PC-3 (cell line): ENCODE measurements at places on chromosomes 5 and 9.

GRCh38 chr5:55231029-55231918 lies 2.1 kb downstream of the CCNO start:
- peak; percentile 9 for DNase-seq

DNA sequence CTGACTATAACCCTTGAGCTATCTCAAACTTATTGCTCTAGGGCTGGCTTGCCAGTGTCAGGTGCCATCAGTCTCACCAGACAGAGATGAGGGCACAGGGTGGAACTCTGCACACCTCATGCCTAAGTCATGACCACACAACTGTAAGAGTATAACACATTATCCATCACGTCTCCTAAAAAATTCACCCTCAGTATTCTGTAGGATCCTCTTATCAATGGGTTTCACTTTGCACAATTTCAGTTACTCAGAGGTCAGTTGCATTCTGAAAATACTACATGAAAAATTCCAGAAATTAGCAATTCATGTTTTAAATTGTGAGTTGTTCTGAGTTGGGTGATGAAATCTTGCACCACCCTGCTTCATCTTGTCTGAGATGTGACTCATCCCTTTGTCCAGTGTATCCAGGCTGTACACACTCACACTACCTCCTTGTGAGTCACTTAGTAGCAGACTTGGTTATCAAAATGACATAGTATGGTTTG lies 690.9 kb upstream of the CDH18 start:
- peak; percentile 86 for DNase-seq

DNA sequence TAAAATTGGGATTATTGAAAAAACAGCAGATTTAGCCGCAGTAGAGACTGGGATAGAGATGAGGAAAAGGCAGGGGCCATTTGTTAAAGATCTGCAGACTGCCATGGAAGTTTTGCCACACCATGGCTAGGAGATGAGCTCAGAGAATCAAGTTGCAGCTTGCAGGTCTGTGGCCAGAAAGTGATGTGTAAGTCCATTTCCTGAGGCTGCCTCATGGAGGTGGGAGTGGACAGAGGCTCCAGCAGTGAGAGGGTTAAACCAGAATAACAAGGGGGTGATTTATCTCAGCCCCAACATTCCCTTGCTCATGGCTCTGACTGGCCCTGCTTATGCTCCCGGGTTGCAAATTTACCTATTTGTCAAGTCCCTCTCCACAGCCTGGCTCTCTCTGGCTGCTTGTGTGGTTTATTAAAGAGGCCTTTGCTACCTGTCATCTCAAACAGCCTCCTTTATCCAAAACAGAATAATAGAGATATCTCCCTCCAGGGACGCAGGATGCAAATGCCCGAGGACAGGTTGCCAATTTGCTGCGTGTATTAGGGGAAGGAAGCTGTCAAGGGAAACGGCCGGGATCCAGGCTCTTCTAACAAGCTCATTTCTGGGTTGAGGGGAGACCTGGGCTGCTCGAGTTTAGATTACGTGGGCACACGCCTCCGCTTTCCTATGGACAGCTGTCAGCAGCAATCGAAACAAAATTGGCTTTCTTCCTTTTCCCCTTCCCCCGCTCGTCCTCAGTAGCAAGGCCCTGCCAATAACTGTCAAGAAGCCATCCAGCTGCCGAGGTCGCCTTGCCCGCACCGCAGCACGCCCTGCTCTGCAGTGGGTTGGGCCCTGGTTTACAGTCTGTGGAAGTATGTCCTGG lies 72.8 kb upstream of the PITX1 start:
- no peak for DNase-seq

DNA sequence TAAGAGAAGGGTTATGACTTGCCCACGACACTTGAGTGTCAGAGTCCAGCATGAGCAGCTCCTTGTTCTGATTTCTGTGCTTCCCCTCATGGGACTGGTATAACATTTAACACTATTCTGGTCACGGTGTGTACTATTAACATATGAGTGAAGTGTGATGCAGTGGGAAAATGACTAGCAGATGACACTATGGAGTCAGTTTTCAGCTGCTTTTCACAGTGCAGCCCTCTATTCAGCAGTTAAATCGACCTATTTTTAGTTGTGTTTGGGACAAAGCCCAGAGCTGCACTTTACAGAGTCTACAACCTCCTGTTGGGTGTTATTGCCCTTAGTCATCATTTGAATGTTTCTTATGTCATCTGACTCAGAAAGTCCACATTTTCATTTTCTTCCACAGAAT lies 59.1 kb downstream of the CHSY3 start:
- peak; percentile 60 for DNase-seq

DNA sequence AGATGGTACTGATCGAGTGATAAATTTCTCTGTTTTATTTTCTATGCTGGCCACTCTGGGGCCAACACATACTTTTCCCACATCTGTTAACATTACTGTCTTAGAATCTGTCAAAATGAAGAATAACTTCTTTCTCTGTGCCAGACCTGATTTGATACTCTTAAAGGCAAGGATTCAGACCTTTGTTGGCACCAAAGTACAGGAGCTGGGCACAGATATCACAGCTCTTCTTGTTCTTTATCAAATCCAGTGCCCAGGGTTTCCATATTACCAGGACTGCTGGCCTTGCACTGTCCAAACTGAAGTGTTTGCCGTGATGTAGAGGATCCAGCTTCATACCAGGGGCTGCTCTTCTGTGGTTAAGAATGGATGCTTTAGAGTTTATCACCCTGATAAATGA lies 20.9 kb downstream of the ZNF474 start:
- DNase-seq: no peak

DNA sequence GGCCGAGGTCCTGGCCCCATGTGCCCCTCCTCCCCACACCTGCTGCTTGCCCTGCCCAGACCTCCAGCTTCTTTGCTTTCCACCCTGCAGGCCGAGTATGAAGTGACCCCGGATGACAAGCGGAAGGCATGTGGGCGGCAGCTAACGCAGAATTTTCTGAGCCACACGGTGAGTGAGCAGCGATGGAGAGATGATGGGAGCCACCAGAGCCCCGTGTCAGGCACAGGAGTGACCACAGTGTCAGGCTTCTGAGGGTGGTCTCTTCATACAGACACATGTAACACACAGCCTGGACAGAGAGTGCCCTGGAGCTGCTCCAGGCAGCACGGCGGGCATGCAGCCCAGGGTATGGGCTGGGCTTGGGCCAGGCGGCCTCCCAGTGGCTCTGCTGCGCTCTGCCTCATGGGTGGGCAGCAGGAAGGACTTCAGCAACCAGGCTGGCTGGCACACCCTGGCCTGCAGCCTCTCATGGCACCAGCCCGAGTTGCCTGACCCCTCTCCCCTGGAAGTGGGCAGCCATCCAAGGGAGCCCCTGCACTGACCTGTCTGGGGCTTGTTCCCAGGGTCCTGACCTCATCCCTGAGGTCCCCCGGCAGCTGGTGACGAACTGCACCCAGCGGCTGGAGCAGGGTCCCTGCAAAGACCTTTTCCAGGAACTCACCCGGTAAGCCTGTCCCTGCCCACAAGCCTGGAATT lies 5.8 kb downstream of the GRK6 start:
- DNase-seq: no peak

GRCh38 chr9:37534901-37535300 lies 41.3 kb downstream of the FBXO10 start:
- DNase-seq: no peak

DNA sequence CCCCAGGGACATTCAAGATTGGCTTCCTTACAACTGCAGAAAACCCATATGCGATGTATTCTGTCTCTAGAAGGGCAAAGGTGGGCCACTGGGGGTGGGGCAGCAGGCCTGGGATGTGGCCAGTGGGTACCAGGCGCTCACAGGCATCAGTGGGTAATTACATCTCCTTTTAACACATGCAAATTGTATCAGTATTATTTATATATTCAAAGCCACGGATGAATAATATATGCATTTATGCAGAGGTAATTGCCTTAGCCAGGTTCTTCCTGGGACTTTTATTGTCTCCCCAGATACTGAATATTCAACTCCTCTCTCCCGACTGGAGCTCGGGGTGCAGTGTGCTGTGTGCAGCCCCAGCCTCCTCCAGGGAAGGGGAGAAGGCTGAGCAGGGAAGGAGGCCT lies 109.4 kb upstream of the MVB12B start:
- DNase-seq: no peak

GRCh38 chr5:104915226-104915625 lies 1352.6 kb upstream of the NUDT12 start:
- DNase-seq: peak; percentile 11

- DNase-seq: no peak
Observed at GRCh38 chr5:411728-412127, 31.2 kb upstream of the EXOC3 start.

- no peak for DNase-seq
Observed at GRCh38 chr9:120184266-120184665, 395.7 kb downstream of the CDK5RAP2 start.

DNA sequence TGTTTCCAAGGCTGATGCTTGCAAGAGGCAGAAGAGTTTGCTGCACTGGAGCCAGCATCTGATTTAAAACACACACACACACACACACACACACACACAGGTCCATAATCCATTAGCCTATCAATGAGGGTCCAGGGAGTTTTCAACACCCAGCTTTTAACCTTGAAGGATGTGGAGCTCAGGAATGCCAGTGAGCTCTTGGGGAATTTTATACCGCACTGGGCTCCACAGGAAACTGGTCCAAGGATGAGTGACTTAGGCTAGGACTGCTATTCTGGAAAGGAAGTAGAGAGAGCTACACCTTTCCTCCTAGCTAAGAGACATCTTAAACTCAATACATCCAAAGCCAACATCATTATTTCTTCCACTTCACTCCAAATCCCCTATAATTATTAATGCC lies 942 bp upstream of the NRG2 start:
- DNase-seq: no peak

GRCh38 chr9:130185490-130186031 lies 13.4 kb downstream of the NCS1 start:
- DNase-seq: no peak

DNA sequence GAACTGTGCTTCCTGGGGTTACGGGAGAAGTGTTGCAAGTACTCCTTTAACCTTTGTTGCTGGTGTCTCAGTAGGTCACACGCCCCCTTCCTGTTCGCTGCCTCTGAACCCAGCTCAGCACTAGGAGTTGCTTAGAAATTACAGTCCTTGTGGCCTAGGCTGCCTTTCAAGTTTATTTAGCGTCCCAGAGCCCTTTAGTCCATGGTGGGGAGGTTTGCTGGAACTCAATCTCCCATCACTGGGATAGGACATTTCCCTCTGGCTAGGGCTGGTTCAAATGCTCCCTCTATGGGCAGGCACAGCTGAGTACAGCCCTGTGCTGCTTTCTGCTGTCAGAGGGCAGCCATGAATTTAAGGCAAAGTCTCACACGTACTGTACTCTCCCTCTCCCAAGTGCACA lies 4.7 kb downstream of the IFNA8 start:
- no peak for DNase-seq

DNA sequence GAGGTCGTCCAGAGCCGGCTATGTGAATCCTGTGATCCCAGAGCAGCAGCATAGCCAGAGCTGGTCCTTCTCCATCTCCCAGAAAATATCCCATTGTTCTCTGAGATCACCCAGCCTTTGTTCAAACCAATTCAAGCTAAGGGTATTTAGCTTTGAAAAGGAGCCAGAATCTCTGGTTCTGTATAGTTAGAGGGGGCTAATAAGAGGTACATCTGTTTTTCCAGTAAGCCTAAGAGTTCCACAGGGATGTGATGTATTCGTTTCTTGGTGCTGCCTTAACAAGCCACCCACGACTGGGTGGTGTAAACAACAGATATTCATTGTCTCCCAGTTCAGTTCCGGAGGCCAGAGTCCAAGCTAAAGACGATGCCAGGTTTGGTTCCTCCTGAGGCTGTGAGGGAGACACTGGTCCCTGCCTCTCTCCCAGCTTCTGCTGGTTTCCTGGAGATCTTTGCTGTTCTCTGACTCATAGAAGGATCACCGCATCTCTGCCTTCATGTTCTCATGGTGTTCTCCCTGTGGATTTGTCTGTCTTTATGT lies 344.8 kb downstream of the MTRR start:
- DNase-seq: no peak

- DNase-seq: no peak
Observed at GRCh38 chr5:1419476-1420210, 25.6 kb downstream of the SLC6A3 start.

- no peak for DNase-seq
Observed at GRCh38 chr9:3810231-3810630, 284.4 kb upstream of the RFX3 start.

GRCh38 chr5:77963795-77964194 lies 187.7 kb upstream of the TBCA start:
- DNase-seq: no peak

DNA sequence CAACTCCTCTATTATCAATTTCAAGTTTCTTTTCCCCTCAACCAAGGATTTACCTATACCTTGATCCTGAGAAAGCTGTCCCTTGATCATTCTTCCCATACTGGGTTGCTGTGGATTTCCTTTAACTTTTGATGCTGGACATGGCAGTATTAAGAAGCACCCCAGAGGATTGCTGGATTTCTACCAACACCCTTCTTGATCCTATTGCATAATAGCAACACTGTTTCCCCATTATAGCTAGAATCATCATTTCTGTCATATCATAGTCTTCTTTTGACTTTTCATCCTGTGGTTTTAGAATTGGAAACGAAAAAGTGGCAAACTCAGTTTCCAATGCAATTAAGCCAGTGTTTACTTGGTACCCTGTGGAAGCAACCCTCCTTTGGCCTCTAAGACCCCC lies 154.9 kb downstream of the ARRDC3 start:
- DNase-seq: no peak

DNA sequence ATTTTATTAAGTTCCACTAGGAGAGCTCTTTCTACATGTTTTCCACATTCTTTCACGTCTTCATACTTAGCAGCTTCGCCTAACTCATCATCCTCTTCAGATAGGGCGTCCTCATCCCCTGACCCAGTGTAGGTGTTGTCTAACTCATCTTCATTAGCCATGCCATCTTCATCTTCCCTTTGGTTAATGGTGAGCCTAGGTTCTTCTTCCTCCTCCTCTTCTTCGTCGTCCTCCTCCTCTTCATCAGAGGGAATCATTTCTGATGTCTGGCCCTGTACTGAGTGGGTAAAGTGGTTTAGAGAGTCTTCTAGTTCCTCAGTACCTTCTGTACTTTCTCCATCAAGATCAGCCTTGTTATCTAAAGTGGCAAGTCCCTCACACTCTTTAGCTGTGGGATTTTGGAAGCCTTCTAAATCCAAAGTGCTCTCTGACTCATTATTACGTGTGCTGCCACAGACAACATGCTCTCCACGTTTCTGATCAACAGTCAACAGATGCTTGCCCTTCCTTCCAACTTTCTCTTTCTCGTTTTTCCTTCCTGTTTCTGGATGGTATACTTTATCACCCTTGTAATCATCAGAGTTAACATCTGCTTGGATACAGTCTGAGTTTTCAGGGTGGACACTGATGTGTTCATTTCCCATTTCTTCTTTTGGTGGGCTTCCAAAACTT lies 31.1 kb downstream of the TUT7 start:
- peak; percentile 74 for DNase-seq

DNA sequence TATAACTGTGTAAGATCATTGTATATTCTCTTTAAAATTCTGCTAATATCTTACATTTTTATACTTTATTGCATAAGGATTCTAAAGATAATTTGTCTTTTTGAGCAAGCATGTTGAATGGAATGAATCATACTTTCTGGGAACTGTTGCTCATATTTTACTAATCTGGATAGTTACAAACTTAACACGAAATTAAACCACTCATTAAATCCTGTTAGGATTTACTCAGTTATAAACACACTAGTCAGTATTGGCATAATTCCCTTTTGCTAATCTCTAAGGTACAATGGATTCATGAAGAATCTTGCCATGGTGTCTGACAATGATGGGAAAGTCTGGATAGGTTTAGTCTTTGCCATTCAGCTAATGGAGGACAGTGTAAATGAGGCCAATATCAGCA lies 338.1 kb upstream of the SMC2 start:
- DNase-seq: no peak

GRCh38 chr9:108272349-108272899 lies 583.4 kb downstream of the ACTL7B start:
- peak; percentile 54 for DNase-seq
